Lung microvascular endothelial cell (primary cell): ENCODE measurements at places on chromosomes 6 and 20. TPM values are rescaled to one million over a fixed set of nuclear protein-coding genes. Genes with fewer than 3 reads are reported as not detected.

The PRR3 gene
- 2.0 and 2.2 TPM in 2 replicates for total RNA-seq

The DEFB124 gene
- total RNA-seq: not detected in 2 replicates

The LCA5 gene
- total RNA-seq: 2.0 and 2.2 TPM in 2 replicates

The NEURL2 gene
- 2.2 and 3.0 TPM in 2 replicates for total RNA-seq

The HDGFL1 gene
- total RNA-seq: not detected in 2 replicates

The WFDC2 gene
- total RNA-seq: not detected in 2 replicates

The RHAG gene
- not detected in 2 replicates for total RNA-seq

DNA sequence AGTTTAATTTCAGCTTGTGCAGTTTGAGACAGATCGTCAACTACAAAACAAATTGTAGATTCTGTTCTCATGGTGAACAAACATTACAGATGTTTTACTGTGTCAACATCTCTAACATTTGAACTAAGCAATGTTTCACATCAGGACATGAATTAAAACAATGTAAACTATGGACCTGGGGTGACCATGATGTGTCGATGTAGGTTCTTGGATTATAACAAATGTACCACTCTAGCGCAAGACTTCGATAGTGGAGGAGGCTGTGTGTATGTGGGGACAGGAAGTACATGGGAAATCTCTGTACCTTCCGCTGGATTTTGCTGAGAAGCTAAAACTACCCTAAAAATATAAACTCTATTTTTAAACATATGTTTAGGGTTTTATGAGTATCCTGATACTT lies 17.1 kb downstream of the HIVEP2 start:
- no peak for DNase-seq

DNA sequence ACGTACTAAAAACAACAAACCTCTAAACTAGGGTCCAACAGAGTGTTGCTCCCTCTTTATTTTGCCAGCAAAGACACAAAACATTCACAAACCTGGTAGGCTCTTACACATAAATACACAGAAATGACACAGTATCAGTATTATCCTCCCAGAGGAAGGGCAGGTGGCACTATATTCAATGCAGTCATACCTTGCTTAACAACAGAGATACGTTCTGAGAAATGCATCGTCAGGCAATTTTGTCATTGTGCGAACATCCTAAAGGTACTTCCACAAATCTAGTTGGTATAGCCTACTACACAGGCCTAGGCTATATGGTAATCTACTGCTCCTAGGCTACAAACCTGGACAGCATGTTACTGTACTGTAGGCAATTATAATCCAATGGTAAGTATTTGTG lies 9.6 kb downstream of the ZBTB2 start:
- DNase-seq: no peak

DNA sequence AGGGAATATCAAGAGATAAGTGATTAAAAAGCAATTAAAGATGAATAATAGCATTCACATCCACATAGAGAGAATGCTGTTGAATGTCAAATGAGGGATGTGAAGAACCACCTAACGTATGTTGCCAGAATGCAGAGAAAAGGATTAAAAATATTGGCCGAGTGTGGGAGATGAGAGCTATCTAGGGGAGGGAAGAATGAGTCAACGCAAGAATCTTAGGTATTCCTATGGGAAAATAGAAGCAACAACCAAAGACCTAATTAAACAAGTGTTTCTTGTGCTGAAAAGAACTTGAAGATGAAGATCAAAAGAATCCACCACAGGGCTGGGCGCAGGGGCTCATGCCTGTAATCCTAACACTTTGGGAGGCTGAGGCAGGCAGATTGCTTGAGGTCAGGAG lies 12.2 kb upstream of the RSPH3 start:
- DNase-seq: no peak

DNA sequence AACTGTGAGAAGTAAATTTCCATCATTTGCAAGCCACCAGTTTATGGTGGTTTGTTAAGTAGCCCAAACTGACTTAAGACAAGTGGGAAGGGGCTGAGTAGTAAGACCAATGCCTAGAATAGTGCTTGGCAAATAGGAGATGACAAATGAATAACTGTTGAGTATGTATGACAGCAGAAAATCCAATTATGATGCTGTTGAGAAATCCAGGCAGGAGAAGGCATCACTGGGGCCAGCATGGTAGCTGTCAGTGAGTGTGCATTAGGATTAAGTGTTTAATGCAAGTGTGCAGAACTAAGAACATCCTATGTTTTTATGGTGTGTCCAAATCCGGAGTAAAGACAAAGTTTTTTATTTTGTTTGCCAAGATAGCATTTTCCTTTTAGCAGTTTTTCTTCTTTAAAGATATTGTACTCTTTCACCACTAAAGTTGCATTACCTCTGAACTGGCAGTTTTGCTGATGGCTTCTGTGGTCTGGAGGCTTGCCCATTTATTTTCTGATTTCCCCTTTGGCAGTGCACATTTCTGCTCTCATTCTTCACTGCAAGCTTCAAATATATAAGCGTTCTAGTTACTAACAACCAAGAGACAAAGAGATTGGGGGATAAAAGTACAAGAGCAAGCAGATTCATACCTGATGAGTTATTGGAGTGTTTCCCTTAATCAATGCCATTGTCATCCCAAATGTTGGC lies 289.7 kb downstream of the KCNQ5 start:
- DNase-seq: no peak

GRCh38 chr20:44615876-44616603 lies 33.7 kb downstream of the PKIG start:
- no peak for DNase-seq

- no peak for DNase-seq
Observed at GRCh38 chr6:93272211-93272610, 147.1 kb downstream of the EPHA7 start.

GRCh38 chr20:48352042-48352441 lies 475.8 kb downstream of the PREX1 start:
- no peak for DNase-seq
